Activated T-cell treated with anti-CD3 and anti-CD28 coated beads, Interleukin-2, amount 50 U/mL, for 72 hours (primary cell): ENCODE measurements at places on chromosomes 1 and 21.

- no peak for DNase-seq
These were observed 35.5 kb downstream of the SH3GLB1 start for GRCh38 chr1:86739648-86740509.

- no peak for DNase-seq
These were observed 2.0 kb upstream of the UBE2G2 start for GRCh38 chr21:44803651-44804050.

GRCh38 chr1:165857046-165857801 is 29.8 kb downstream of the UCK2 start:
- DNase-seq = no peak

DNA sequence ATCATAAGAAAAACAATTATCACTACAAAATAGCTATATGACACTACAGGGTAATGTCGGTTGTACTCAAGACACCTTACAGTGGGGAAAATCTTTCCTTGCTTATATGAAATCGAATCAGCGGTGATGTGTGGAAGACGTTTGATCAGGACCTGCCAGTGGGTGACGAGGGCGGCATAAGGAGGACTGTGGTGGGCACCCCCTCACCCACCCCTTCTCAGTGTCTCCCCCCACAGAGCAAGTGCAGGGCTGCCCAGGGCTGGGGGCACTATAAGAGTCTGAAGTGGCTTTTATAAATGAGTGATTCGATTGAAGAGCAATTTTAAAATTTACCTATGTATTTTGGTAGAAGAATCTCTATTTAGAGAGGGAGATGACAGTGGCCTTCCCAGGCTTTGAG is 35.8 kb downstream of the CRYAA start:
- no peak for DNase-seq

- no peak for DNase-seq
These were observed 120.3 kb upstream of the TMEM51 start for GRCh38 chr1:15033264-15033663.

DNA sequence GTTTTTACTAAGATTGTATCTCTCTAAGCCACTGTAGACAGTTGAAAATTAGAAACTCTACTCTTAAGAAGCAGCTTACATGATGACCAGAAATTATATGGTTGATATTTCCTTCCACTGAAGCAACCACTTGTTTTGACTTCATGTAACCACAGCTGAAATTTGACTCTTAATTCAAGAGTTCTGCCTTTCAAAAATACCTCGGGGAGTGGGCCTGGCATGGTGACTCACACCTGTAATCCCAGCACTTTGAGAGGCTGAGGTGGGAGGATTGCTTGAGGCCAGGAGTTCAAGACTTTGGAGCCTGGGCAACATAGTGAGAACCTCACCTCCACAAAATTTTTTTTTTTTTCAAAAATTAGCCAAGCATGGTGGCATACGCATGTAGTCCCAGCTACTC is 4.3 kb downstream of the AMPD1 start:
- DNase-seq = no peak

- DNase-seq = no peak
These were observed 2.9 kb downstream of the C1orf210 start for GRCh38 chr1:43282220-43283195.

- no peak for DNase-seq
These were observed 73.1 kb upstream of the FMN2 start for GRCh38 chr1:240018617-240019016.

- DNase-seq = no peak
These were observed 7.3 kb upstream of the RBM34 start for GRCh38 chr1:235168375-235168774.

GRCh38 chr1:113389359-113389952 is 859 bp upstream of the MAGI3 start:
- DNase-seq = no peak

DNA sequence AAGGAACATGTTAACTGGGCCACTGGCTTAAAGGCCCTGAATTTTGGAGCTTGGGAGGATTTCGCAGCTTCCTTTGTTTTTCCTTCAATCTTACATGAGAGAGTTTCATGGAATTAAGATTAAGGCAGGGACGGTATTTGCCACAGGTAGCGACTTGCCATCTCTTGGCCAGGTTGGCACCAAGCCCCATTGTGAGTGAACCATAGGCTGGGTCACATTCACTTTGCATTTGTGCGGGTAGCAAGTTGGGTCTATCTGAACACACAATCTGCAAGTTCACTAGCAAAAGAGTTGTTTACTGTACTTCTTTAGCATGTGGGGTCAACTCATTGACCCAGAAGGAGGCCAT is 106.2 kb upstream of the ATP1A1 start:
- DNase-seq = no peak

GRCh38 chr1:6965083-6965934 is 180.1 kb downstream of the CAMTA1 start:
- no peak for DNase-seq

GRCh38 chr1:76690766-76691165 is 176.5 kb upstream of the ST6GALNAC5 start:
- no peak for DNase-seq

- DNase-seq = no peak
These were observed at the start of gene APOBEC4 for GRCh38 chr1:183652547-183653461. Gene APOBEC4 (minus strand): TSS chr1:183653316. CDS start chr1:183648781, 4,535 bp downstream.
